ENCODE measurements at places on chromosomes 1 and 21. TPM values are rescaled to one million over a fixed set of nuclear protein-coding genes. Genes with fewer than 3 reads are reported as not detected.

The GRHL3 gene
- total RNA-seq = not detected

GRCh38 chr1:85372683-85373377, 92.1 kb downstream of the DDAH1 start:
- DNase-seq = peak; percentile 51

- no peak for DNase-seq
These were observed 413.8 kb upstream of the NFIA start for GRCh38 chr1:60668585-60668984.

- no peak for DNase-seq
These were observed 18.4 kb downstream of the MTX1 start for GRCh38 chr1:155226910-155227260.

The CTSK gene
- total RNA-seq = 6.7 TPM

The MROH9 gene
- not detected for total RNA-seq

- DNase-seq = no peak
These were observed 31.0 kb downstream of the NCAM2 start for GRCh38 chr21:21029164-21029563.

The POGZ gene
- total RNA-seq = 96.7 TPM

- DNase-seq = no peak
These were observed 110.8 kb downstream of the ZZZ3 start for GRCh38 chr1:77571642-77572041.

The SLAMF7 gene
- not detected for total RNA-seq

DNA sequence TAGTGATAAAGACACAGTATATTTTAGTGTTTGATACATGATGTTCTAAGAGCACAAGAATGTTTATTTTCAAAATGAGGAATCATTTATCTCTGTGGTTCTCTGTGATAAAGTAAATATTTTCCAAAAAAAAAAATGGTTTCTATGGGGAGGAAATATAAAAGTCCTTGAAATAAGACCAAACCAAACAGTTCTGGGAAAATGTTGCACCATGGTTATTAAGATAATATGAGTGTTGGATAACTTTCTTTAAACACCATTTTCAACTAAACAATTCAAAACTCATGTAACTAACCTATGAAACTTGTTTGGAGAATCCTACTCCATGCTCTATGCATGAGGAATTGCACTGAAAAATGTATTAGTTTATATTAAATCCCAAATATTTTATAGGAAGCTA, 184.6 kb downstream of the KCNT2 start:
- no peak for DNase-seq

GRCh38 chr1:233689748-233690254, 75.9 kb downstream of the KCNK1 start:
- DNase-seq = no peak

GRCh38 chr1:116711263-116711840, 42.9 kb upstream of the CD2 start:
- no peak for DNase-seq

The RNF186 gene
- total RNA-seq = not detected

The CLCA1 gene
- total RNA-seq = not detected

DNA sequence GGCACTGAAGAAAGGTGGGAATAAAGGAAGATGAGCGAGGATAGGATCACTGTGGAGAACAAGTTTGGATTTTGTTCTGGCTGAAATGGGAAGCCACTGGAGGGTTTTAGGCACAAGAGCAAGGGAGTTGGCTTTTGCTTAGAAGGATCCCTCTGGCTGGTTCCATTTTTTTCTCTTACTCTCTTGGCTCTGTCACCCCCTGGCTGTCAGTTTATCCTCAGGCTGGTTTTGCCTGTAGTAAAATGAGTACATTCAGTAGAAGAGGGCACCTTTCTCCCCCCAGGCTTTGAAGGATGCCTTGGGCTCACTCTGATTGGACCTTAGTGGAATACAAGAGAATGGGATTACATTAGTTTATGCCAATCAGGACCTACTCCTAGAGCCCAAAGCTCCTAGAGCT, 17.1 kb downstream of the CACHD1 start:
- DNase-seq = no peak

GRCh38 chr1:94416901-94417727, 1.1 kb upstream of the ABCD3 start:
- DNase-seq = peak; percentile 77

- peak; percentile 53 for DNase-seq
These were observed at the start of gene HPDL for GRCh38 chr1:45326627-45327623. Gene HPDL, plus strand, starts transcription at chr1:45326895. Its CDS starts 254 bp downstream, at chr1:45327149.

- DNase-seq = peak; percentile 90
These were observed 63.6 kb upstream of the GNG12 start for GRCh38 chr1:67896826-67897225.

- DNase-seq = no peak
These were observed 362.9 kb upstream of the VAMP3 start for GRCh38 chr1:7407980-7408770.

GRCh38 chr1:77509051-77509492, 173.4 kb downstream of the ZZZ3 start:
- peak; percentile 67 for DNase-seq

DNA sequence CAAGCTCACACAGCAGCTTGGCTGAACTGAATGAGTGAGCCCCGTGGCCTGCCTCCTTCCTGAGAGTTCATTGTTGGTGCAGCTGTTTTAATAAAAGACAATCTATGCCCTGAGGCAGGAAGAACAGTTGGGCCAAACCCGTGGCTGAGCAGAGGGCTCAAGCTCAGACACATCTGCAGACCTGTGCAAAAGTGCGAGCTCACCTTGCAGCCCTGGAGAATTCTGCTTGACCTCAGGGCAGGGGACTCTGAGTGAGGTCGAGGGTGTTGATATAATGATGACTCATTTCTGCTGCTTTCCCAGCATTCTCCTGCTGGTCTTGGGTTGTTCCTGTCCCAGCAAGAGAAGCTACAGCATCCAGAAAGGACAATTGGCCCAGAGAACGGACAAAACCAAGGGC, 61.0 kb downstream of the ATP5PO start:
- DNase-seq = peak; percentile 28

DNA sequence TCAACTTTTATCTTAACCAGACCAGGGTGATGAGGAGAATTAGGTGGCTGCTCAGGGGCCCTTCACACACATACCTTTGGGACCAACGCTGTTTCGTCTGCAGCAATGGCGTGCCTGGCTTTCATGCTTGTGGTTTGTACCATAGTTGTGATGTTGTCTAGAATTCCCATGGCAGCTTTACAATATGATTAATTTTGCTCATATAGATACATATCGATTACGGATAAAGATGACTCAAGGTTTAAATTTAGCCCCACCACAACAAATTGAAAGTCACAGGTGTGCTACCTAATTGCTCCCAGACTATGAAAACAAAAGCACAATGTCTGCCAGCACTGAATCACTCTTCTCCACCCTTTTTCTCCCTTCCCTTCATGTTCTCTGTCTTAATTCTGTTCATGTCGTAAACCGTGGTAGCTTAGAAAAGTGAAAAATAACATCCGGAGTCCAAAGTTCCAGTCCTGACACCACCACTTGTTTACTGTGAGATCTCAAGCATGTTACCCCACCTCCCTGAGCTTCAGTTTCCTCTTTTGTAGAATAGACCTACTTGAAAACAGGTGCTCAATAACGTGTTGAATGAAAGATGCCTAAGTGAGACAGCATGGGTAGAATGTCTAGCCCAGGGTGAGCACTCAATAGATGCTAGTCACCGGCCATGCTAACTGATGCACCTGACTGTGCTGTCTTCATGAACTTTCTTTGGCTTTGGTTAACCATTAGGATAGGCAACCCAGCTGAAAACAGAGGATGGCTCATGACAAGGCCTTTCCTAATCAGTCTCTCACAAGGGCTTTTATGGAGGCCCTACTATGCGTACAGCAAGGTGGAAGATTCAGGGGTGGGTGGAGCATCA, 22.1 kb upstream of the JUN start:
- no peak for DNase-seq

The KRTAP27-1 gene
- not detected for total RNA-seq

The DMRTA2 gene
- not detected for total RNA-seq

- DNase-seq = no peak
These were observed 11.9 kb downstream of the RPS6KA1 start for GRCh38 chr1:26541431-26541815.

The CCDC185 gene
- not detected for total RNA-seq

The IL22RA1 gene
- total RNA-seq = not detected

- DNase-seq = no peak
These were observed 380.1 kb upstream of the SPAG17 start for GRCh38 chr1:118564961-118565703.

The TXNIP gene
- 9.1 TPM for total RNA-seq

GRCh38 chr1:32485554-32486255, 20.8 kb downstream of the ZBTB8B start:
- DNase-seq = no peak

The GNG4 gene
- not detected for total RNA-seq

- DNase-seq = no peak
These were observed 105.1 kb downstream of the BEND5 start for GRCh38 chr1:48671578-48671977.

DNA sequence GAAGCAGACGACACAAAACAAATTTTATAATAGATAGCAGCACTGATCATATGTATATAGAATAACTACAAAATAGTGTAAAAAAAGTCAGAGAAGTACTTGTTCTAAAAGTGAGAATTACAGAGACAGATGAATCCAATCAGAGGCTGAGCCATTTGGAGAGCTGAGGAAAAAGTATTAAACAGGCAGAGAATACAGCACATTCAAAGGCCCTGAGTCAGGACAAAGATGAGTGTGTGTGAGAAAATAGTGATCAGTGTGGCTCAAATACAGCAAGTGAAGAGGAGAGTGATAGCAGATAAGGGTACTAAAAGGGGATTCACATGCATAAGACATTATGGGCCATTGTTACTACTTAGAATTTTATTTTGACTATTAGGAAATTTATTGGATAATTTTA, 430.6 kb upstream of the BRINP3 start:
- DNase-seq = no peak

DNA sequence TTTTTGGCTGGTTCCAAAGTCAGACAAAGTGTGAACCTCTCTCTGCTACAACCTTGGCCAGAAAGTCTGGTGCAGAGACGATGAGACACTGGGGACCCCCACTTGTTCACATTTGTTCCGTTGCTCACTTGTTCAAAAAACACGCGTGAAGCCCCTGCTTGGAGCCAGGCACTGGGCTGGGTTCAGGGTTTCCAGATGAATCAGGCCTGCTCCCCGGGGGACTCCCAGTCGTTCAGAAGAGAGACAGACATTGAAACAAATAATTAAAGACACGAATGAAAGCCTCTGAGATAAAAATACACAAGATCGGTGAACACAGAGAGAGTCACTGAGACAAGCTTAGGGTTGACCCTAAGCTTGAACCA, 101.5 kb upstream of the RUNX3 start:
- no peak for DNase-seq

The TCHH gene
- not detected for total RNA-seq

The ZNF593OS gene
- not detected for total RNA-seq

DNA sequence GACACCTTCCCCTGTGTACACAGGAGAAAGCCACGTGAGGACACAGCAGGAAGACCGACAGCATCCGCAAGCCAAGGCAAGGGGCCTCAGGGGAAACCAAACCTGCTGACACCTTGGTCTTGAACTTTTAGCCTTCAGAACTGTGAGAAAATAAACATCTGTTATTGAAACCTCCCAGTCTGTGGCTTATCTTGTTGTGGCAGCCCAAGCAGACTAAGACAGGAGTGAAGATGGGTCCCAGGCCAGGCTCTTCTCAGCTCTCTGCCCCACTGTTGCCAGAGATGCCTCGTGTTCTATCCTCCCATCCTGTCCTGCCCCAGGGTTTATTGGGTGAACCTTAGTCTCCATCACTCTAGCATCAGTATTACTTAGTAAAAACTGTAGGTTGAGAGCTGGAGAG, 236.3 kb downstream of the MATN1 start:
- DNase-seq = no peak

GRCh38 chr1:117798550-117798949, 130.9 kb downstream of the GDAP2 start:
- DNase-seq = no peak

The CA14 gene
- total RNA-seq = not detected

The TMEM125 gene
- total RNA-seq = not detected

DNA sequence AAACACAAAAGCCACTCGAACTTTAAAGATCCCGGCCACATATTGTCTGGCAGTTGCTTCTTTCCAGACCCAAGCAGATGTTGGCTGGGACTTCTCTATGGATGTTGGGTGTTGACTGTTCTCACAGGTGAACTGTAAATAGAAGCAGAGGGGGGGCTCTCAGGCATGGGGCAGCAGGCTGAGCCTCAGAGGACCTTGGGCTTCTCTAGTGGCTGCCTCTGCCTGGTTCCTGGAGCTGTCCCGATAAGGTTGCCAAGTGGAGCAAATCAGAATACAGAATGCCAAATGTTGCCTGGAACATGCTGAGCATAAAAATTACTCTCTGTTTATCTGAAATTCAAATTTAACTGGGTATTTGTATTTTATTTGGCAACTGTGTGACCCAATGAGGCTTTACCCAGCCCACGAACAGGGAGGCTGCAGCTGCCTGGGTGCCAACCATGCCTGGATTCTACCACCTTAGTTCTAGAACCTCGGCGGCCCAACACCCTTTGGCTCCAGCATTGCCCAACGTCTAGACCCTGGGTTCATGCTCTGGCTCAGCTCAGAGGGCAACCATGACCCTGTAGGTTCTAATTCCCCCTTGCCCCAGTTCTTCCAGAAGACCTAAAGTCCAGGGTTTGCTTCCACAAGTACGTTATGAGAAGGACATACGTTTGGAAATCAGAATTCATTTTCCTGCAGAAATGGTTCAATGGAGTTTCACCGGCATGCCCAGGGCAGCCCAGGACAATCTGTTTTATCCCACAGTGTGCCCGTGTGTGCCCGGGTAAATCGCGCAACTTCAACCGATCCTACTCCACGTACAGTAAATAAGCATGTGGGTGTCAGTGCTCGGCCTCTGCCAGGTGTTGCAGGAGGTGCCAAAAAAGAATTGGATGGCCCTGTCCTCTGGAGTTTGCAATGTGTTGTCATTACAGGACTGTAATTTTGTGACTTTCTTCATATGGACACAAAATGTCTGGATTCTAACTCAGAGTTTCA, 5.4 kb upstream of the SLC45A1 start:
- no peak for DNase-seq

DNA sequence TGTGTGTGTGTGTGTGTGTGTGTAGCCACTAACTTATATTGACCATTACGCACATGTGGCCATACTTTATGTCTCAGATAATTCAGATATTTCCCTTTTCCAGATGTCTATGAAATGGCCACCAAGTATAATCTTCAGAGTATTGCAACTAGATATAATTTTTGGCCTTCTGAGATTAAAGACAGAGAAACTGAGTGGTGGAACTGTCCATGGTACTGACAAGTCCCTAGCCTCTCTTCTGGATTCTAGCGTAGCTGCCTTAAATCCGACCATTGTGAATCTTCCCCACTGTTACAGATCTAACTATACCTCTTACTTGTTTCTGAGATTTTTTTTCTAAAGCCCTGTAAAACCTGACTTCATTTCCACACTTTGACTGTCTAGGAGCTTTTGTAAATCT, 100.0 kb upstream of the SERTAD4 start:
- DNase-seq = peak; percentile 29
